Posterior vena cava (tissue), 2 donors: ENCODE measurements at places on chromosomes 6 and 20.

DNA sequence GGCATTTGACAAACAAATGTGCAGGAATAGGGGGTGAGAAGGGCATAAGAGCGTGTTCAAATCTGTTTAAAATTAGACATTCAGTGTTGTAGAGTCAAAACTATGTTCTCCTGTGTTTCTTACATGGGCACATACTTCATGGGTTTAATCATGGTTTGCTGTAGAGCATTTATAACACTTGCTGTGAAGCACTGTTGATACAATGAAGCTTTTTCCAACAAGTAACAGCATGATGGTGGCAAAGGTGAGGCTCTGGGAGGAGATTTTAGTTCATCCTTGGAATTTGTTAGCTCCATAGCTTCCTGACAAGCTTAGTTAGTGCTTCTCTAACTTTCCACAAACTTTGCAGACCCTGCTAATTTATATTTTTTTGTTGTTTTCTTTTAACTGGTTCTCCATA lies 900.7 kb downstream of the TFAP2A start:
- DNase-seq, result no peak

GRCh38 chr6:142784344-142784743 lies 160.6 kb downstream of the HIVEP2 start:
- no peak for DNase-seq

GRCh38 chr20:24617757-24618450 lies 148.5 kb downstream of the SYNDIG1 start:
- no peak for DNase-seq

- no peak for DNase-seq
Measured at GRCh38 chr20:52926505-52926904, 45.7 kb upstream of the TSHZ2 start.

- no peak for DNase-seq
Measured at GRCh38 chr6:106746652-106747051, 117.3 kb downstream of the QRSL1 start.

DNA sequence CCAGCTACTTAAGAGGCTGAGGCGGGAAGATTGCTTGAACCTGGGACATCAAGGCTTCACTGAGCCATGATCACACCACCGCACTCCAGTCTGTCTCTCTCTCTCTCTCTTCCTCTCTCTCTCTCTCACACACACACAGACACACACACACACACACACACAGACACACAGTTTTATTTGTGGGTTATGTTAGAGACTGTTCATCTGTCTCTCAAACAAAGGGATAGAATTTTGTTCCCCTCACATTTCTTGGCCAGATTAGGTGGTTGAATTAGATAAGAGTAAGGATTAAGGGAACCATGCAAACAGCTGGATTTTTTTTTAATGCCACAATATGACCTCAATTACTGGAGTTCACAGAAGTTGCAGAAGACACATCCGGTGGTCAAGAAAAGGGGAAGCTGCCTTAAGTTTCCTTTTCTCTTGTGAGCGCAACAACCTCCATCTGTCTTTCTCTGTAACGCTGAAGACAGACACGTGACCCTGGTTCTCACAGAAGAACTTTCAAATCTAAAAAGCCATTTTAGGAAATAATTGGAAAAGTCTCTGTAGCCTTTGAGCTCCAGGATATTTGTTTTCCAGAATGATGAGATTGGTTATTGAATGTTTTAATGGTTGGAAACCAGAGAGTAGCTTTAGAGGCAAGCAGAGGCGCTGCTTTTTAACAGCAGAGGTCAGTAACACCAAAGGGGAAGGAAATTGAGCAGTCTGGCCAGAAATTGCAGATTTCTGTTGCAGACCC lies 32.9 kb upstream of the LGSN start:
- DNase-seq, result no peak
